ENCODE measurements at places on chromosomes 5 and 9. TPM values are rescaled to one million over a fixed set of nuclear protein-coding genes. Genes with fewer than 3 reads are reported as not detected.
A peak's percentile ranks its signal among the peaks of the same experiment; 100 is the strongest.

DNA sequence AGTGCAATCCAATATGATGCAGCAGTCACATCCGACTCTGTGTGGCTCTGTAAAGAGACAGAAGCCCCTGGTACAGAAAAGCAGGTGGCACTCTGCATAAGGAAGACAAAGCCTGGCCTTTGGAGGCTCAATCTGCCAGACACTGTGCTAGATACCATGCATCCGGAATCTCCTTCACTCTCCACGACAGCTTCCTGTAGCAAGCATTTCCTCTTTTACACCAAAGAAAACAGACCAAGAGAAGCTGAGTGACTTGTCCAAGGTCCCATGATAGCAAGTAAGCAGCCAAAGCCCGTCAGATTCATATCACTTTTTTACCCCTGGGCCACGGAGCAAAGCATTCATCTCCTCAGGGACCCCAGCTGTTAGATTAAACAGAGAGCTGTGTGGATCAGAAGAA is 64.2 kb upstream of the SMIM23 start:
- H3K4me1 ChIP-seq: no peaks in the 10 kb centered on the region
- no peak overlapping the region for H3K27ac ChIP-seq
- no peak overlapping the region for H3K4me3 ChIP-seq

DNA sequence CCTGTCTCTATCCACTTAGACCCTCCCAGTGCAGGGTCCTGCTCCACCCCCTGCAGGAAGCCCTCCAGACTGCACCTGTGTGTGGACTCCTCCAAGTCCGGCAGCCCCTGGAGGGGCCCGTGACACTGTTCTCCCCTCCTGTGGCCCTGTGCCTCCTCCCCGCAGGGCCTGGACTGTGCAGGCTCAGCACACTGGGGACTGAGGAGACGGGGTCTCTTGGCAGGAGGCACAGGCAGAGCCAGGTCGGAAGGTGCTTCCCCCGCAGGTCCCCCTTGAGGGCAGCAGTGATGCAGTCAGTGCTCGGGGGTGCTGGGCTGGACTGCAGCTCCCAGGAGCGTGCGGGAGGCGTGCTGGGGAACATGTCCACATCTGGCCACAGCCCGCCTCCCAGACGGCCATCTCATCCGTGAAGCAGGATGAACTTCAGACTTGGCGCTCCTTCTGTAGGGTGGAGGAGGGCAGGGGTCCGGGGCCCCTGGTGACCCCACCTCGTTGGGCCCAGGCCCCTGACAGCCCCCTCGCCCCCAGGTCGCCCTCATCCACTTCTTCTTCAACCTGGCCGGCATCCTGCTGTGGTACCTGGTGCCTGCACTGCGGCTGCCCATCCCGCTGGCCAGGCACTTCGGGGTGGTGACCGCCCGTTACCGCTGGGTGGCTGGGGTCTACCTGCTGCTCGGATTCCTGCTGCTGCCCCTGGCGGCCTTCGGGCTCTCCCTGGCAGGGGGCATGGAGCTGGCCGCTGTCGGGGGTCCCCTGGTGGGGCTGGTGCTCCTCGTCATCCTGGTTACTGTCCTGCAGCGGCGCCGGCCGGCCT is 4.9 kb downstream of the SLC34A3 start:
- H3K27me3 ChIP-seq: peaks cover 24% of the 10 kb centered on the region
- no peaks in the 10 kb centered on the region for H3K36me3 ChIP-seq
- H3K27ac ChIP-seq: no peak overlapping the region
- peaks cover 23% of the 10 kb centered on the region for H3K4me1 ChIP-seq
- H3K4me3 ChIP-seq: no peak overlapping the region

DNA sequence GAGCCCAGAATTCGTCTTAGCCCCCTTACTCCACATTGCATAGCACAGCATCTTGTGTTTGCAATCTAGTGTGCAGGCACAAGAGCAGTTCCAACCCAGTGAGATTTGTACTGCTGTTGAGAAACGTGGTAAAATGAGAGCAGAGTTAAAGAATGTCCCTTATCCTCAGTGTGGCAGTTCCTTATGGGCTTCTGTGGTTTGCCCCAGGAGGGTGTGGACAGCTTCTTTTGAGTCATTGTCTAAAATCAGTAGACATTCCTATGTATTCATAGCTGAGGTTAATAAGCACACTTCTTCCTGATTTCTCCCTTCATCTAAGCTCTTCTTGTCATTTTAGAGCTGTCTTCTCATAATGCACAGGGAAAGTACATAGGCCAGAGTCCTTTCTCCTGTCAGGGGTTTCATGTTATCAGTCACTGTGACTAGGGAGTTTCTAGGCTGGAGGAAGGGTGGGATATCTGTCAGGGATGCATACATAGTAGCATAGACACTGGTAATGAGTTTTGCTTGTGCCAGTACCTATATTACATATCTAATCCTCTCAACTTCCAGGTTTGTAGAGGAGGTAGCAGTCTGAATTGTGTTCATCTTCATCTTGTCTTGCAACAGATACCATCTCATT is 2.0 kb upstream of the CAVIN4 start:
- DNase-seq: no peak
- H3K36me3 ChIP-seq: no peaks in the 10 kb centered on the region
- H3K27me3 ChIP-seq: no peaks in the 10 kb centered on the region
- H3K27ac ChIP-seq: no peak overlapping the region
- no peak overlapping the region for H3K4me3 ChIP-seq
- H3K4me1 ChIP-seq: no peaks in the 10 kb centered on the region

DNA sequence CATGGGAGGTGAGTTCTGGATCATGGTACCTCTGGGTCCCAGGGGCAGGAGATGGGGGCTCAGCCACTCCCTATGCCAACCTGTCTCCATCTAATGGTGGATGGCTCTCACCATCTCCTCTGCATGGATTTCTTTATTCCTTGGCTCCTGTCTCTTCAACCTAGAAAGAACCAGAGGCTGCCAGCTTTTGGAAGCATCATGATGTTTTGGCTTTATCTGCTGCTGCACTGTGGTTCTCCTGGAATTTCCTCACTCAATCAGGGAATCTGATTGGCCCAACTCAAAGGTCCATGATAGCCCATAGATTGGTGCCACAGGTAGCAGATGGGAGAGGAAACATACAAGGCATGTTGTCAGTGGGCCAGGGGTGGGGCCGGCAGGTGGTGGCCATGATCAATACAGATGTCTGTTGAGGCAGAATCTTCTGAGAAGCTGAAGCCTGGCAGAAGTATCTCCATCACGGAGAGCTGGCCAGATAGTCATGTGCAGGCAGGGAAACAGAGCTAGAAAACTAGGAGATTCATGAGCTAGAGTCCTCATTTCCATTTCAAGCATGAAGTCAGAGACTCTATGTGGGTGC is 158.2 kb downstream of the MACROH2A1 start:
- H3K27ac ChIP-seq: no peak overlapping the region
- DNase-seq: peak; percentile 10
- no peak overlapping the region for H3K4me3 ChIP-seq
- no peaks in the 10 kb centered on the region for H3K4me1 ChIP-seq
- no peaks in the 10 kb centered on the region for H3K36me3 ChIP-seq

- H3K36me3 ChIP-seq: no peaks in the 10 kb centered on the region
- H3K4me3 ChIP-seq: no peak within 1 kb of the TSS
- H3K4me1 ChIP-seq: no peaks in the 10 kb centered on the region
- DNase-seq: no peak
These were observed at the start of gene LRRC14B for GRCh38 chr5:191036-191948. TSS of gene LRRC14B (plus strand) at chr5:191495. CDS start at chr5:191539, 44 bp downstream.

DNA sequence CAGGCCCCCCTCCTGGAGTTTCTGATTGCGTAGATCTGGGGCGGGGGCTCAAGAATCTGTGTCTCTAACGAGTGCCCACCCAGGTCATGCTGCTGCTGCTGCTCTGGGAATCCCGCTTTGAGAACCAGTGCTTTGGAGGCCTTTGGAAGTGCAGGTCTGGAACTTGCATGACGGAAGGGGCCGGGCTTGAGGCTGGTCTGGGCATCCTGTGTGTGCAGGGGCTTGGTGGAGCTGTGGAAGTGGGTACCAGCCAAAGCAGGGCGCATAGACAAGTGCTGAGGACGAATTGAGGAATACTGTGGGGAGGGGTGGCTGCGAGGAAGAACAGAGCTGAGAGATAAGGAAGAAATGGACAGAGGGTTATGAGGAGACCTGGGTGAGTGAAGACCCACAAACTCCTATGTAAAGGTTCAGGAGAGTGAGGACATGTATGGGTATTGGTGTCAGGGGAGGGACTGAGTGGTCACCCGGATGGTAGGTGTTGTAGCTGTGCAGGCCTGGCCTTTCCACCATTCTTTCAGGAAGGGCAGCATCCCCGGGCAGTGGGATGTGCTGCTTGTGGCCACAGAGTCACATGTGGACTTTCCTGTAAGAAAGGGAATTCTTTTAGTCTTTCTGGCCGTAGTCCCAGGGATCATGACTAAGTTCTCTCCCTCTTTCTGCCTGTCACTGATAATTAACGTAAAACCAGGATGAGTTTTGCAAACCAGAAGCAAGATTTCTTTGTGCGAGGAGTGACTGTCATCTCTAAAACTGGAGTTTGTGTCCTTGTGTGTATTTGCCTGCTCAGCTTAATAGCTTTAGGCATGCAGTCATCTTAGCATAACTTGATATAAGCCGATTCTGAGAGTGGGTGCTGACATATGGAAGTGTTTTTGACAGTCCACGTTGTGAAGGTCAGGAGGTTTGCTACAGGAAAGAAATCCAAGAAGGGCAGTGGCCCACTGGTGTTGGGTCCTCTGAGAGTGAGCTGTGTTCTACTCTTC is 43.3 kb upstream of the TJP2 start:
- H3K27ac ChIP-seq: no peak overlapping the region
- no peak overlapping the region for H3K4me3 ChIP-seq
- H3K4me1 ChIP-seq: peaks cover 3% of the 10 kb centered on the region
- DNase-seq: no peak
- H3K27me3 ChIP-seq: no peaks in the 10 kb centered on the region

DNA sequence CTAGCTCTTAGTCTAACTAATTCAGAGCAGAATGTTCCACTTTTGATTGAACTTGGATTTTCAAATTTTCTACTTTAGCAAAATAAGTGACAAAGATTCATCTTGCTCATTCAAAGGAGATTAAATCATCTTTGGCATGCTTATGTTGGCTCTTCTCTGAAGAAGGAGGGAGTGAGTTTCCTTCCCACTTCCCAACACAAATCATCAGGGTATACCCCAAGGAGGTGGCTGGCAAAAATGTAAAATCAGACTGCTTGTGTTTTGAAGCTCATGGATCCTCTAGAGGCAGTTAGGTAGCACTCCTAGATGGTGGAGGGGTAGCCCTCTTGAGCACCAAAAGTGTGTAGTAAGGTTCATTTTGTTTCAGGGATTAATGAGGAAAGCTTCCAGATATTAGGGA is 343.1 kb downstream of the OSTF1 start:
- no peak overlapping the region for H3K27ac ChIP-seq
- H3K36me3 ChIP-seq: no peaks in the 10 kb centered on the region
- no peak for DNase-seq

DNA sequence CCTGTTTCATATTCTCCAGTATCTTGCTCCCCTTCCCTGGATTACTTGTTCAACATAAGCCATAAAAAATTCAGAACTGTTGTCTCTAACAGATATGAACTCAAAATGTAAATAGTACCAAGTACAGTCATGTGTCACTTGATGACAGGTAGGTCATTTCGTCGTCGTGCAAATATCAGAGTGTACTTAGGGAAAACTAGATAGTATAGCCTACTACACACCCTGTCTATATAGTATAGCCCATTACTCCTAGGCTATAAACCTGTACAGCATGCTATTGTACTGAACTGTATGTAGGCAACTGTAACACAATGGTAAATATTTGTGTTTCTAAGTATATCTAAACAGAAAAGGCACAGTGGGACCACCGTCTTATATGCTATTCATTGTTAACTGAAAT is 39.1 kb downstream of the SMIM15 start:
- peak; percentile 54 for DNase-seq
- H3K36me3 ChIP-seq: no peaks in the 10 kb centered on the region
- no peaks in the 10 kb centered on the region for H3K27me3 ChIP-seq
- no peaks in the 10 kb centered on the region for H3K4me1 ChIP-seq
- no peak overlapping the region for H3K4me3 ChIP-seq

- H3K36me3 ChIP-seq: no peaks in the 10 kb centered on the region
- H3K27me3 ChIP-seq: no peaks in the 10 kb centered on the region
- H3K27ac ChIP-seq: no peak overlapping the region
- no peaks in the 10 kb centered on the region for H3K4me1 ChIP-seq
- peak; percentile 10 for DNase-seq
- no peak overlapping the region for H3K4me3 ChIP-seq
These were observed 16.2 kb downstream of the ANKS6 start for GRCh38 chr9:98780059-98780749.

- no peaks in the 10 kb centered on the region for H3K4me1 ChIP-seq
- H3K4me3 ChIP-seq: no peak overlapping the region
- no peak for DNase-seq
- no peaks in the 10 kb centered on the region for H3K27me3 ChIP-seq
- no peak overlapping the region for H3K27ac ChIP-seq
These were observed 33.8 kb upstream of the ALDH1A1 start for GRCh38 chr9:72986522-72987116.

DNA sequence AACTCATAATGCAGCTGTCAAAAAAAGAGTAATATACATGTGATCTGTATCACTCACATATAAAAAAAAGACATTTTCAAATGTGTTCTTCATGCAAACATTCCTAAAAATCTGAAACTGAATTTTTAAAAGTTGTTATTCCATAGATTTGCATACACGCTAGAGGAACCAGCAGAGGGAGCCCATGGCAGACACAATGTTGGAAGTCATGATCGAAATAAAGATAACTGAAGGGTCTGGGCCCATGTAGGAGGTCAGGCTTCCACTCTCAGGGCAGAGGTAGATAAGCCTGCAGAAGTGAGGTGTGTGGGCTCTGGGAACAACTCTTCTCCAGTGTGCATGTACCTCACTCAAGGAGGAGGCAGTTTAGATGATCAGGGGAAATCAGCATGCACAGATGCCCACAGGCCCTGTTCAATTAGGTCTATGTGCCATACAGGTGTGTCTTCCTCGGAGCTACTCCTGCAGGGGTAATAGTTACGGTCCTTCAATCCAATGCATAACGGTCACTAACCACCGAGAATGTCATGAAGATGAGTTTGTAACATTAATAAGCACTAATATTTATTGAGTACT is 208.6 kb downstream of the EPB41L4A start:
- DNase-seq: peak; percentile 49
- no peaks in the 10 kb centered on the region for H3K4me1 ChIP-seq
- H3K4me3 ChIP-seq: no peak overlapping the region
- H3K27me3 ChIP-seq: no peaks in the 10 kb centered on the region
- no peak overlapping the region for H3K27ac ChIP-seq

DNA sequence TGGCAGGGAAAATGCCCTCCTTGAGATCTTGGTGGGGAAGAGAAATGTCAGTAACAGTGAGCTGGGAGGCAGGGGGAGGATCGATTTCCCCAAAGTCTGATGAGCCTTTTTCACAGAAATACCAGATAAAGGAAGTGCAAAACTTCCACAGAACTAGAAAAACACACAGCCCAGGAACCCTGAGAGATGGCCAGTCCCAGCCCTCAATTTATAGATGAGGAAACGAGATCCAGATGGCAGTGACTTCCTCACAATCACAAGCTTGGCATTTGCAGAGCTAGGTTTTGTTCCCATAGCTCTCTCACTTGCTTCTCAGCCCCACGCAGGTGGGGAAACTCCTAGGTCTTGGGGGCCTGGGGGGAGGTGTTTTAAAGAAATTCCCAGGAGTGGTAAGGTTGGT is 3.8 kb upstream of the GGTA1 start:
- peak overlapping the region; percentile 24 for H3K27ac ChIP-seq
- no peak for DNase-seq
- H3K36me3 ChIP-seq: no peaks in the 10 kb centered on the region

GRCh38 chr9:85215961-85216360 is 525.8 kb downstream of the AGTPBP1 start:
- H3K4me3 ChIP-seq: no peak overlapping the region
- H3K27me3 ChIP-seq: no peaks in the 10 kb centered on the region
- no peaks in the 10 kb centered on the region for H3K4me1 ChIP-seq
- no peak overlapping the region for H3K27ac ChIP-seq
- no peak for DNase-seq

CDKN2B-AS1 gene
- total RNA-seq: 73.7 TPM

EPB41L4B gene
- 87.3 TPM for total RNA-seq

C5orf58 gene
- not detected for total RNA-seq

SPATA31A3 gene
- total RNA-seq: not detected

STPG3 gene
- not detected for total RNA-seq

MEGF10 gene
- 0.88 TPM for total RNA-seq

GFI1B gene
- 1.1 TPM for total RNA-seq

ENG gene
- 15.4 TPM for total RNA-seq
